ENCODE measurements at places on chromosomes 11 and 22. TPM values are rescaled to one million over a fixed set of nuclear protein-coding genes. Genes with fewer than 3 reads are reported as not detected.
A peak's percentile ranks its signal among the peaks of the same experiment; 100 is the strongest.

DNA sequence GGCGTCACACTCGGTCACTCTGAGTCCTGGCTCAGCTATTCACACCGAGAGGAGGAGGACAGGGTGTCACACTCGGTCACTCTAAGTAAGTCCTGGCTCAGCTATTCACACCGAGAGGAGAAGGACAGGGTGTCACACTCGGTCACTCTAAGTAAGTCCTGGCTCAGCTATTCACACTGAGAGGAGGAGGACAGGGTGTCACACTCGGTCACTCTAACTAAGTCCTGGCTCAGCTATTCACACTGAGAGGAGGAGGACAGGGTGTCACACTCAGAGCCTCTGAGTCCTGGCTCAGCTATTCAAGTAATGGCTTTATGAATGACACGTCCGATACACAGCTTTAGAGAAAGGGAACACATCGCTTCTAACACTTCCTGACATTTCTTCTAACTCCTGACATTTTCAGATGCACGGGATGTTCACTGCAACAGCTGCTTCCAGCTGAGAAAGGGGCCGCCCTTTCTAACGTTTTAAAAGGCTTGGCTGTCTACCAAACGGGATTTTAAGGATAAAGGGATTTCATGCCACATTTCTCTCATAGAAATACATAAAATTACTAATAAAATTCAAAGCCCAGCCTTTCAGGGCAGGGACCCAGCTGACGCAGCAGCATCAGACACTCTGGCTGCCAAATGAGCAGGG is 28.1 kb downstream of the DRD4 start:
- DNase-seq = peak; percentile 64

- no peak for DNase-seq
Measured at GRCh38 chr11:3823303-3823702, 14.9 kb downstream of the PGAP2 start.

GRCh38 chr11:130150790-130151189 is 8.8 kb upstream of the ST14 start:
- DNase-seq = no peak

DNA sequence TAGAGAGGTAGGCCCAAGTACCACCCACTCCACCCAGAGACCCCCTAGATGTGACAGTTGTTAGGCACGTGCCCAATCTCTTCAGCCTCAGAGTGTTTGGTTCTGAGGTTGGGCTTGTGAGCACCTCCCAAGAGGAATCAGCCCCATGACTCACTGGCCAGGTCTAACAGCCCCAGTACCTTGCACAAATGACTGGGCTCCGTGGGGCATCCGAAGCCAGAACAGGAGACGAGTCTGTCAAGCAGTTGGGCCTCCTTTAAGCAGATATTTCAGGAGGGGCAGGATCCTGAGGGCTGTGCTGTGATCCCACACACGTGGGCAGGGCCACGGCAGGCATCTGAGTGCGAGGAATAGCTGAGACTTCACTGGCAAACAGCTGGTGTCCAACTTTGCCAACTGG is 29.1 kb upstream of the FGF19 start:
- DNase-seq = no peak

GRCh38 chr11:12159351-12160099 is 49.1 kb downstream of the MICAL2 start:
- no peak for DNase-seq

GRCh38 chr11:131904756-131905155 is 534.3 kb downstream of the NTM start:
- DNase-seq = no peak

DNA sequence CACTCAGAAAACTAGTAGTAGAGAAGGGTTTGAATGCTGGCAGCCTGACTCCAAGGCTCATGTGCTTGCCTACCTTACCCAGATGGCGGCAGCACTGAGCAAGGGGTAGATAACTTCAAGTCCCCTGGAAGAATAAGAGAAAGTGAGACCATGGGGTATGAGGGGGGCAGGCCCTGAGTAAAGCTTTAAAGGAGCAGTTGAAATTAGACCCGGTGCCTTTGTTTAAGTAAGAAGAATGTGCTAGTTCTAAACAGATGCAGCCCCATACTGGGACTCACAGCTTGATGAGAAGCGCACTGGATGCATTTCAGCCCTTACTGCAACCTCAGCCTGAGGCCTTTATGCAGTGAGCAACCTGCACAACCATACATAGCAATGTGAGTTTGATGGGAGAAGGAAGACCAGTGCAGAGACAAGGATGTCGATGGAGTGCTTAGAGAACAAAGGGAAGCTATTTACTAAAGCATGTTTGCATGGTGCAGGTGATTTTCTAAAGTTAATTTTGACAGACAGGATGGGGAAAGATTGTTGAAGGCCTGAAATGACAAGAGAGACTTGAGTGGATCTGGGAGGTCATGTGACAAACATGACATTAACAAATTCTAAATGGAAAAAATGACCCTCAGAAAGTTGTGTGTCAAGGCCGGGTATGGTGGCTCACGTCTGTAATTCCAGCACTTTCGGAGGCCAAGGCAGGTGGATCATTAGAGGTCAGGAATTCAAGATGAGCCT is 27.1 kb upstream of the TMA7B start:
- no peak for DNase-seq

GRCh38 chr11:122523846-122524805 is 131.4 kb upstream of the UBASH3B start:
- no peak for DNase-seq

GRCh38 chr11:33978376-33978775 is 73.2 kb upstream of the CAPRIN1 start:
- DNase-seq = no peak

GRCh38 chr11:28228196-28228895 is 120.2 kb downstream of the METTL15 start:
- no peak for DNase-seq

DNA sequence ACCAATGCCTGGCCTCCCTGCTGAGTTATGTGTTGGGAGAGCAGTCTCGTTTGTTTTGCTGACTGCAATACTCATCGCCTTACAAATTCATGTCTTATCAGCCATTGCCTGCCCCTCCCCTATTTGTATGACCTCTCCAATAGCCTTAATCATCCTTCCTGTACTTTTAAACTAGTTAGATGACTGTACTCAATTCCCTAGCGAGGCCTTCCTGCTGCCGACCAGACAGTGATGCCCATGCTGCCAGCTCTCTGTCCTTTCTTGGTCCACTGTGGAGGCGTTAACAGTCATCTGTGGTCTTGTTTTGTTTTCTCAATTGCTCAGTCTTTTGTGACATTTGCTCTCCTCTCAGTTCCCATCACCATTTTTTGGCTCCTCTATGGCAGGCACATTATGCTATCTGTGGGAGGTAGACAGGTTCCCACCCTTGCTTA is 20.3 kb upstream of the YPEL1 start:
- DNase-seq = no peak

- no peak for DNase-seq
Measured at GRCh38 chr22:46349681-46350080, 14.2 kb downstream of the TRMU start.

DNA sequence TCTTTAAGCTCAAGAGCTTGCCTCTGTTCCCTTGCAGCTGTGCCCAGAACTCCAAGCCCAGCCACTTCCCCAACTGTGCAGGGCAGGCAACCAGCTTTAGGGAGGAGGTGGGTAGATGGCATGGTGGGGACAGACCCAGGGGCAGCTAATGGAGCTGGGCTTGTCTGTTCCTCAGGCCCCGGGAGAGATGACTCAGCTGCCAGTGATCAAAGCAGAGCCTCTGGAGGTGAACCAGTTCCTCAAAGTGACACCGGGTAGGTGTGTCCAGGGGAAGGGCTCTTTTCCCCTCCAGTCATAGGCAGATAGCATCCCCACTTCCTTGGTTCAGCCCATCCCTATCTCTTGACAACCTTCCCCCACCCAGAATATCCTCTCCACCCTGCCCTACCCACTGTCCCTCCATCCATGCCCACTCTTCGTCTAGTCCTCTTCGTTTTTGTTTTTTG is 32.4 kb downstream of the CREB3L1 start:
- no peak for DNase-seq

GRCh38 chr11:3056296-3057068 is 741 bp downstream of the CARS1 start:
- DNase-seq = no peak

- no peak for DNase-seq
Measured at GRCh38 chr11:73453562-73453961, 77.4 kb downstream of the RELT start.

GRCh38 chr11:67997475-67997921 is 6.4 kb downstream of the UNC93B1 start:
- no peak for DNase-seq

- no peak for DNase-seq
Measured at GRCh38 chr11:106271086-106271485, 193.6 kb downstream of the AASDHPPT start.

- DNase-seq = no peak
Measured at GRCh38 chr11:60168306-60168705, 14.6 kb downstream of the MS4A6A start.

DNA sequence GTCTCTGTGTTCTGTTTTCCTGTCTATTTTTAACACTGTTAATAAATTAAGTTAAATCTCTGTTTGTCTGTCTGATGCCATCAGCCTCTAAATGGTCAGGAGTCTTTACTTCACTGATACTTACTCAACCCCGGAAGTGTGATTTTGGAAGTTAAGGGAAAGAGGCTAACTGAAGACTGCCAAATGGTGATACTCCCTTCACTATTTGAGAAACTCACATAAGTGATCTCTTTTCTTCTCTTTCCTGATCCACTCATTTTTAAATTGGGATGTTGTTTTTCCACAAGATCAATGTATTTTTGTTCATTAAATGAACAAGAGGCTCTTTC is 389 bp upstream of the CASP12 start:
- no peak for DNase-seq

DNA sequence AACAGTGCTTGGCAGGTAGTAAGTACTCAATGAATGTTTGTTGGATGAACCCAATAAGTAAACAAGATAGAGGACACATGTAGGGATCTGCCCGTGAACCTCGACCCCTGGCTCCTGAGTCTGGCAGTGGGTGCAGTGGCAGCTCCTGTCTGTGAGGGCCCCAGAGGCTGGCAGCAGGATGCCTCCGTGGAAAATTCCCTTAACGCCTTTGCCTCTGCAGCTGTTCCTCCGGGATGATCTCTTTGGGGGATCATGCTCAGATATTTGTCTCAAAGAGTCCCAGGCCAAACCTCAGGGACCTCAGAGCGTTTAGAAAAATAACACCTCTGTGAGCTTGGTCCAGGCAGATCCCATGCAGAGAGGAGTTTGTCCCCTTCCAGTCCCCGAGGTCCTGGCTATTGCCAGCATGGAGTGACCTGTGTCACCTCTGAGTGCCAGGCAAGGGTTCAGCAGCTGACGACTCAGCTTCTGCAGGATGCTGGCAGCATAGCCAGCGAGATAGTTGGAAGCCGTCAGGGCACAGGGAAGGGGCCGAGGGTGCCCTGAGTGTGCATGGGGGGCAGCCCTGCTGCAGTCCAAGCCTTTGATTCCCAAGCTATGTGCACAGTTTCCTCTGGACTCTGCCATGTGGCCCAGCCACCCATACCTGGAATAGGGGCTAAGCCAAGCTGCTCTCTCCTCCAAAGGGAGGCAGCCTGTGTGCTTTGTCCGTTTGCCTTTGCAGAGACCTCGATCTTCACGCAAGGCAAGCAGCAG is 613 bp upstream of the MCHR1 start:
- DNase-seq = no peak

The UBTFL1 gene
- total RNA-seq = not detected

The ZC3H7B gene
- 50.4 TPM for total RNA-seq

The CXCR5 gene
- total RNA-seq = 0.10 TPM

The SLC35E4 gene
- total RNA-seq = 3.1 TPM

The NOX4 gene
- total RNA-seq = 0.86 TPM

The SHANK2 gene
- total RNA-seq = 44.0 TPM

The EIF3F gene
- total RNA-seq = 153 TPM

The SOX6 gene
- 4.7 TPM for total RNA-seq

The P2RY2 gene
- 9.3 TPM for total RNA-seq

The OR4C46 gene
- not detected for total RNA-seq

All from left lung (tissue), 14 donors.